Left renal pelvis (tissue), 4 donors: ENCODE measurements at places on chromosomes 12 and 14. TPM values are rescaled to one million over a fixed set of nuclear protein-coding genes. Genes with fewer than 3 reads are reported as not detected.

The ST8SIA1 gene
- 5.5 TPM for polyA plus RNA-seq

DNA sequence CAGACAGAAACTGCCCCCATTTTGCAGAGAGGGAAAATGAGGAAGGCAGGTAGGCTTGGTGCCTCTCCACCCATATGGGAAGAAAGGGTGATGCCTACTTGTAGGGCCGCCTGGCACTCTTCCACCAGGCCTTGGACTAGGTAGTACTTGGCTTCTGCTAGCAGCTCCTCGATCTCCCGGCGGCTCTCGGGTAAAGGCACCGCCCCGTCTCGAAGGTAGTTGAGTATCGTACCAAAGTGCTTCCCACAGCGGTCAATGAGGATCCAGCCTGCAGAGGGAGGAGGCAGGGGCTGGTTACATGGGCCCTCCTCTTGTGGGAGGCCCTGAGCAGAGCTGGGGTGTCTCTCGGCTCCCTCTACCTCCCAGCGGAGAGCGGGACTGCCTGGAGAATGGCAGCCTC lies 16.6 kb downstream of the KCTD10 start:
- DNase-seq = no peak

The FERMT2 gene
- polyA plus RNA-seq = 201 TPM

- DNase-seq = no peak
These were observed 45.8 kb downstream of the DRAM1 start for GRCh38 chr12:101923045-101923718.

DNA sequence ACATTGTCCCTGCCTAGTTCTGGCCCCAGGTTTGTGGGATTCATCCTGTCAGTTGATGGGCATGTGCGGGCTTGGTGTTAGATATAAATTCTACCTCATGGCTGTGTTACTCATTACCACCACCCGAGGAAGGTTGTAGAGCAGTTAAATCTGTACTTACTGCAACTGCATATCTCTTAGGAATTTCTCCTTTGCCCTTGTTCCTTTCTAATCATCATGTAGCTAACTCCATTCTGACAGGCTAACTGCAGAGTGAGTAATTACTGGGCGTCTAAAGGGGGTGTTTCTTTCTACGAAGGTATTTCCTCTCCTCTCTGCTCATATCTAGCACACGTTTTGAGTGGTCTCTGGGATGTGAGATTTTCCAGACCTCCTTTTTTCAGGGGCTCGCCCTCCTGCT lies 1076.7 kb downstream of the TMTC2 start:
- no peak for DNase-seq

DNA sequence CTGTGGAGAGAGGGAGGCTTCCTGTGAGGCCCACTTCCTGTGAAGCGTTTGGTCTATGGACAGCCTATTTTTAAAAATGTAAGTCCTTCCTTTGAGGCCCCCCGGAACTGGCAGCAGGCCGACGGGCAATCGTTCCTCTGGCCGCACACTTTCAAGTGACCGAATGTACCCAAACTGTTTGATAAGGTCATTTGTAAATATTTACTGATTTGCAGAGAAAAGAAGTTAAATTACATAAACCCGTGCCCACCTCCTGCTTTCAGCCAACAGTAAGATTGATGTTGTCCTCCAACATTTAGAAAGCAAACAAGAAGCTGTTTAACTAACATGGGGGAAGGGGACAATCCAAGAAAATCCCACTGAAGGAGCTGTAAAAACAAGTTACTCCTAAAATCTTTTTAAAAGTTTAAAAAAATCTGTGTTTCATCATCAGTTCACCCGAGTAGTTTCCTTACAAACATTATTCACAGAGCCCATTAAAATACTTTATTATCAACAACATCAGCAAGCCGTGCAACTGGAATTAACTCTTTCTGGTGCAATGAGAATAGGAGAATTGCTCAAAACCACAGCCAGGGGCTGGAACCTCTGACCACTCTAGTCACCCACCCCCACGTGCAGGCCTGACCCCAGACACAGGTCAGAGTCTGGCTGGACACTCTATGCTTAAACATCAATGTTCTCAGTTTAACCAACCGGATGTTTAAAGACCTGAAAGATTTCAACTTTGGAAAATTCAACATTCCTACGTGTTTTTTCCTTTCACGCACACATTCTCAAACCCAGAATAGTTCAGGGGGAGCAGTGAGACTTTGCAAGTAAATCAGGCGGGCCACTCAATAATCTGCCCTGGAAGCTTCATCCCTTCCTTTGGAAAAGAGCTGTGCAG lies 65.3 kb downstream of the FOXN3 start:
- DNase-seq = no peak

- no peak for DNase-seq
These were observed 124.1 kb downstream of the ESRRB start for GRCh38 chr14:76500011-76500410.

GRCh38 chr14:47660158-47660557 lies 15.2 kb downstream of the MDGA2 start:
- DNase-seq = no peak

- DNase-seq = no peak
These were observed 120.7 kb upstream of the SLC38A2 start for GRCh38 chr12:46493150-46493833.

DNA sequence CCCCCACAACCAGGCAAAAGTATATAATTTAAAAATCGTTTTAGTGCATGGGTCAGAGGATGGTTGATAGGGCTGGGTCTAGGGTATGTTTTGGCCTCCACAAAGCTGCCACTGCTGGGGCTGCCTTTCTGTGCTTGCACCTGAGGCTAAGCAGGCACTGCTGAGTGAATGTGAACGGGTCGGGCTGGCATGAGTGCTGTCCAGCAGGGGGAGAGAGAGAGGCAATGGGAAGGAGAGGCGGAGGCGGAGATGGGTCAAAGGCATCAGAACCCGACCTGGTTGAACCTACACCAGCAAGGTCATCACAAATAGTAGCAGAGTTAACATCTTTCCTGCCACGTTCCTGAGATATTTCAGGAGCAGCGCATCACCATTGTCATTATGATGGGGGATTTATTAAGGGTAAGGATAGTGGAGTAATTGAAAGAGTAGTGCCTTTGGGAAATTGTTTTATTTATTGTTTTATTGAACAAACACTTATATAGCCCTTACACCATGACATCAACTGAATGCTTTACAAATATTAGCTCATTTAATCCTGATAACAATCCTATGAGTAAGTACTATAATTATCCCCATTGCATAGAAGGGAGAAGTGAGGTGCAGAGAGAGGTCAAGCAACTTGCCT lies 5.8 kb upstream of the NRXN3 start:
- DNase-seq = no peak

- no peak for DNase-seq
These were observed 29.6 kb upstream of the NAP1L1 start for GRCh38 chr12:76113800-76114757.

DNA sequence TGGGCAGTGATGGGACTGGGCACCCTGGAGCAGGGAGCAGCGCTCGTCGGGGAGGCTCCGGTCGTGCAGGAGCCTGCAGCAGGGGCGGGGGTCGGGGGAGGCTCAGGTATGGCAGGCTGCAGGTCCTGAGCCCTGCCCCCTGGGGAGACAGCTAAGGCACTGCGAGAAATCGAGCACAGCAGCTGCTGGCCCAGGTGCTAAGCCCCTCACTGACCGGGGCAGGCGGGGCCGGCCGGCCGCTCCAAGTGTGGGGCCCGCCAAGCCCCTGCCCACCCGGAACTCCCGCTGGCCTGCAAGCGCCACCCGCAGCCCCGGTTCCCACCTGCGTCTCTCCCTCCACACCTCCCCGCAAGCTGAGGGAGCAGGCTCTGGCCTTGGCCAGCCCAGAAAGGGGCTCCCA lies 326.8 kb upstream of the TMTC1 start:
- DNase-seq = no peak

DNA sequence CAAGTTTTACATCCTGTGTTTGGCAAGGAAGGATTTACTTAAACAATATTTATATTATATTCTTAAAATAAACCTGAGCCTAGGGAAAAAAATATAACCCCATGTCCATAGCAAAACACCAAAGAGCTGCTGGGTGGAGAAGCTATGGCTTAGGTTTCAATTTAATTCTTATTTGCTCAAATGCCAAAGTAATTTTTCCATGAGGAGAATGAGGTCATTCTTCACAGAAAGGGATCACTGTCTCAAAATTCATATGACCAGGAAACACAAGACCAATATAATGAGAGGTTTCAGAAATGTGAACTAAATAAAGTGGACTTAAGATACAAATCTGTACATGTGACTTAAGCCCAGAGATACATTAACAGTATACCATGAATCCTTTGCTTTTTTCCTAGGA lies 195.0 kb downstream of the PHLDA1 start:
- no peak for DNase-seq

DNA sequence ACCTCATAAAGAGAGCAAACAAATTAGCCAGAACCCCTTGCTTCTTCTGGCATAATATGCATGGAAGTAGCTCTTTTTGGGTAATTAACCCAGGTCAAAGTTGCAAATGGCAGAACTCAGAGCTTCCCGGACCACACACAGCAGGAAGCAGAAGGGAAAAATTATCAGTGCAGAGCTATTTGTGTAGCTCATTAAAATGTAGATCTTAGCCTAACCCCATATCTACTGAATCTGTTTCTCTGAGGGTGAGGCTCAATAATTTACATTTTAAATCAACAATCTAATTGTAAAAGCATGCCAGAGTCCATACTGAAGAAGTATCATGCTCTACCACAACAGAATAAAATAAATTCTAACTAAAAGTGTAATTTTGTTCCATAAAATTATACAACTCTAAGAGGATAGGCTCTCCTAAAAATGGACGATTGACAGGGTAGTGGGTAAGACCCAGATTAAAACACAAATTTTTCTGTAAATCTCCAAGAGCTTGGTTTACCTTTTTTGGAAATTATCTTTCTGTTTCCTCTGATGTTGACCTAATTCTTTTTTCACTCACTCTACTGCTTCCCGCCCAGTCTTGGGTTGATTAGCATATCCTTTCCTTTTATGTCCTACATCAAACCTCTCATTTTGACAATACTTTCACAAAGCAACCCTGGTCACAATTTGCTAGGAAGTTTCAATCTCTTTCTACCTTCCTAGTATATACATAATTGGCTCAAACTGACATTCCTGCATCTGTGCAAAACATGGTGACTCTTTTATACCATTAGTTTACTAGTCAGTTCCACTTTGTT lies 213.3 kb upstream of the SLC16A7 start:
- DNase-seq = no peak

GRCh38 chr14:38278035-38278434 lies 22.1 kb upstream of the CLEC14A start:
- no peak for DNase-seq

DNA sequence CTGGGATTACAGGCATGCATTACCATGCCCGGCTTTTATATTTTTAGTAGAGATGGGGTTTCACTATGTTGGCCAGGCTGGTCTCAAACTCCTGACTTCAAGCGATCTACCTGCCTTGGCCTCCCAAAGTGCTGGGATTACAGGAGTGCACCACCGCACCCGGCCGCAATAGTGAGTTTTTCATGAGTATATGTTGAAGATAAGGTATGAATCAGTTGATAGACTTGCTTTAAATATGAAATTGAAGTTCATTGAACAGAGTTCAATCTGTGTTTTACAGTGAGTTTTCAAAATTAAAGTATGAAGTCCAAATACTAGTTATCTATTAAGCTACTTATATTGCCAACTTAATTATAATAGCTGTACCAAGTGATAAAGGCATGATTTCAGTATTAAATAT lies 35.1 kb downstream of the SNAPC1 start:
- no peak for DNase-seq

GRCh38 chr14:69501423-69501838 lies 16.9 kb downstream of the PLEKHD1 start:
- DNase-seq = no peak

DNA sequence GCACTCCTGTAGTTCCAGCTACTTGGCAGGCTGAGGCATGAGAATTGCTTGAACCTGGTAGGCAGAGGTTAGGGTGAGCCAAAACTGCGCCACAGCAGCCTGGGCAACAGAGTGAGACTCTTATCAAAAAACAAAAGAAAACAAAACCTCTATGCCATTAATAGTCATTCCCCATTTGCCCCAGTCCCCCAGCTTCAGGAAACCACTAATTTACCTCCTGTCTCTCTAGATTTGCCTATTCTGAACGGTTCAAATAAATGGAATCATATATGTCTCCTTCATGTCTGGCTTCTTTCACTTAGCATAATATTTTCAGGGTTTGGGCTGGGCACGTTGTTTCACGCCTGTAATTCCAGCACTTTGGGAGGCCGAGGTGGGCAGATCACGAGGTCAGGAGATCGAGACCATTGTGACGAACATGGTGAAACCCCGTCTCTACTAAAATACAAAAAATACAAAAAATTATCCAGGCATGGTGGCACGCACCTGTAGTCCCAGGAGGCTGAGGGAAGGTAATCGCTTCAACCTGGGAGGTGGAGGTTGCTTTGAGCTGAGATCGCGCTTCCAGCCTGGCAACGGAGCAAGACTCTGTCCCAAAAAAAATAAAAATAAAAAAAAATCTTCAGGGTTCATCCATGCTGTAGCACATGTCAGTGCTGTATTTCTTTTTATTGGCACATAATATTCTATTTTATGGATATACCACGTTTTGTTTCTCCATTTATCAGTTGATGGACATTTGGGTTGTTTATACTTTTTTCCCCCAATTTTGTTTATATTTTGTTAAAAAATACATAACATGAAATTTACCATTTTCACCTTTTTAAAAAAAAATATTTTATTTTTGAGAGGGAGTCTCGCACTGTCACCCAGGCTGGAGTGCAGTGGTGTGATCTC lies 31.9 kb downstream of the KNTC1 start:
- DNase-seq = no peak

The RCOR1 gene
- 37.5 TPM for polyA plus RNA-seq

The ADAM21 gene
- 0.36 TPM for polyA plus RNA-seq

DNA sequence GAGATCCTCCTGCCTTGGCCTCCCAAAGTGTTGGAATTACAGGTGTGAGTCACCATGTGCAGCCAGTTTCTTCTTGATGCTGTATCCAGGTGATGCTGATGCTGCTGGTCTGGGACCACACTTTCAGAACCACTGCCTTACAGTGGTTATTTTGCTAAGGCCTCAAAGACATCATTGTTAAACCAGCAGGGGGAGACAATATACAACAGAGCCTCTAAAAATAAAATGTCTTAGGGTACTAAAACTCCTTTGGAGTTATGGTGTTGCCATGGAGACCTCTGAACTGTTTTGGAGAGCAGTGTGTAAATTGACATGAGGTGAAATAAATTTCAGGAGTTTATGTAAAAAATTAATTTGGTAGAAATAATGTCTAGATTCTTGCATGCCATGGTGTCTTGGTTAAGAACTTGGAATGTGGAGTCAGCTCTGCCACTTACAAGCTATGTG lies 1.1 kb upstream of the ARG2 start:
- no peak for DNase-seq

DNA sequence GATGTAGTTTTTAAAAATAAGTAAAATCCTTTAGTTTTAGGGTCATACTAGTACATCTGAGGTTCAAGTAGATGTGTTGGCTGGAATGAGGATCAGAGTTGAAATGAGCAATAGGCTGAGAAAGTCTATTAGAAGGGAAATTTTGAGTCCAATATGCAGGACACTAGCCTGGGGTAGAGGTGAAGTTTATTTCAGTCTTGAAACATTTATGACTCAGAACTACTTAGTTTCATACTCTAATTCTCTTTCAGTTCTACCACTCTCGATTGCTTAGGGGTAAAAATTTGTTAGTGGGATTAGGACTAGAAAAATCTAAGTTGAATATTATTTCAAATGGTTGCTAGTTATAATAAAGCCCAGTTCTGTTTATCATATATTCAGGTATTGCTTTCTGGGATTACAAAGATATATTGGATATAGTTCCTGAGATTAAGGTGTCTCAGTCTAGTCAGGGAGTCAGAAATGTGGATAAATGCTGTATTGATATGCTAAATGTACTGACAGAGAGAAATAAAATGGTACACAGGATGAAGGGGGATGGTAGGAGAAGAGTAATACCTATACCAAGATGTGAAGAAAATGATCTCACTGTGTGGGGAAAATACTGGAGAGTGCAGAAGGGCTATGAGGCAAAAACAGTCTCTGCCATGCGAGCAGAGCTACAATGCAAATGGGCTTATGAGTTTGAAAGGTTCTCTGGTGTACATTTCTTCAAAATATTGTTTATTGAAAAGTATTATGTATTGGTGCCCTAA lies 395.8 kb upstream of the FBXO33 start:
- no peak for DNase-seq
